Left lung (tissue), 14 donors: ENCODE measurements at places on chromosomes 16 and 17. TPM values are rescaled to one million over a fixed set of nuclear protein-coding genes. Genes with fewer than 3 reads are reported as not detected.
A peak's percentile ranks its signal among the peaks of the same experiment; 100 is the strongest.

GRCh38 chr16:46428108-46429061 lies 192.8 kb downstream of the SHCBP1 start:
- H3K27ac ChIP-seq, result no peak overlapping the region
- H3K4me3 ChIP-seq, result no peak overlapping the region
- peak; percentile 52 for DNase-seq
- H3K36me3 ChIP-seq, result no peaks in the 10 kb centered on the region
- H3K27me3 ChIP-seq, result peaks cover 3% of the 10 kb centered on the region
- no peaks in the 10 kb centered on the region for H3K4me1 ChIP-seq

DNA sequence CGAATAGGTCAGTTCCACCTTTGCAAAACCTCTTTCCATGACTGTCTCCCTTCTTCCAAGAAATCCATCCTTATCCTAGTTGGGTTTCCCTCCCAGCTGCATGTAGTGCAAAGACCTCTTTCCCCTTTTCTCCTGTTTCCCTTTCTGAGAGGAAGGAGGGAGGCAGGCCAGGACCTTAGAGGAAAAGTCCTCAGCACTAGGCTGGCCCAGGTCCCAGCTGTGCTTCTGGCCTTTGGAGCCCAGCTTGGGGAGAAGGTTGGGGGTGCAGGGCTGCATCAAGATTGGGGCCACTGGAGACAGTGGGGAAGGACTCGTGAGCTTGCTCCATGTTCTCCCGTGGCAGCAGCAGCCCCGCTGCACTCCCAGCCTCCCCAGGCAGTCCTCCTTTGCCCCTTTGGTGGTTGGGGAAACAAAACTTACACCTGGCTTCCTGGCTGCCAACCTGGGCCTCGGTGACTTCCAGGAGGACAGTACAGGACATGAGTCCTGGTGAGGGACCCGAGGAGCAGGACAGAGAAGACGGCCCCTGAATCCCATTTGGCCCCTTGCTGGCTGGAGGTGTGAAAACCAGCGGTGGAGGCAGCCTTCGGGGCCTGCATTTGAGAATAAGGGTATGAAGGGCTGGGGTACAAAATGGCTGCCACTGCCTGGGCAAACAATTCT lies 481 bp downstream of the HEXIM2 start:
- no peaks in the 10 kb centered on the region for H3K27me3 ChIP-seq
- peaks cover 51% of the 10 kb centered on the region for H3K4me1 ChIP-seq
- H3K36me3 ChIP-seq, result no peaks in the 10 kb centered on the region
- DNase-seq, result no peak
- H3K27ac ChIP-seq, result peak overlapping the region; percentile 14

- peak overlapping the region; percentile 36 for H3K4me3 ChIP-seq
- DNase-seq, result no peak
- H3K36me3 ChIP-seq, result no peaks in the 10 kb centered on the region
- H3K4me1 ChIP-seq, result no peaks in the 10 kb centered on the region
- H3K27ac ChIP-seq, result no peak overlapping the region
Measured at GRCh38 chr17:28228109-28228840, 90.7 kb upstream of the TMEM97 start.

DNA sequence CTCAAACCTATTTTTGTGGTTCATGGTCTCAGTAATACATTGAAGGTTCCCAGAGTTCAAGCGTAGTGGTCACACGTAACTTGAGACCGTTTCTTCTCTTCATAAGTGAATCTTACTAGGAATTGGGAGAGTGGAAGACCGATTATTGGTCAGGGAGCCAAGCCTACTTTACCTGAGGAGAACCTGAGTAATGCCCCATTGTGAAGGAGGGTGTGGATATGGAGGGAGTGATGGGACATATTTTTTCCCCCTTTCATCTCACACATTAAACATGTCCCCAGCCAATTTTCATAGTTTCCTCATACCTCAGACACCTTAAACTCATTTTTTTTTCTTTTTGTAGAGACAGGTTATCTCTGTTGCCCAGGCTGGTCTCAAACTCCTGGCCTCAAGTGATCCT lies 8.9 kb downstream of the GEMIN4 start:
- peaks cover 95% of the 10 kb centered on the region for H3K36me3 ChIP-seq
- no peak overlapping the region for H3K4me3 ChIP-seq
- DNase-seq, result no peak
- no peaks in the 10 kb centered on the region for H3K27me3 ChIP-seq
- no peaks in the 10 kb centered on the region for H3K4me1 ChIP-seq

- H3K36me3 ChIP-seq, result no peaks in the 10 kb centered on the region
- H3K27ac ChIP-seq, result peak overlapping the region; percentile 39
- H3K4me1 ChIP-seq, result peaks cover 7% of the 10 kb centered on the region
Measured at GRCh38 chr17:1413281-1413791, 13.3 kb upstream of the YWHAE start.

- no peak for DNase-seq
- no peaks in the 10 kb centered on the region for H3K27me3 ChIP-seq
- H3K36me3 ChIP-seq, result no peaks in the 10 kb centered on the region
- no peak overlapping the region for H3K27ac ChIP-seq
- H3K4me1 ChIP-seq, result peaks cover 3% of the 10 kb centered on the region
Measured at GRCh38 chr17:80936723-80937122, 54.9 kb upstream of the CHMP6 start.

DNA sequence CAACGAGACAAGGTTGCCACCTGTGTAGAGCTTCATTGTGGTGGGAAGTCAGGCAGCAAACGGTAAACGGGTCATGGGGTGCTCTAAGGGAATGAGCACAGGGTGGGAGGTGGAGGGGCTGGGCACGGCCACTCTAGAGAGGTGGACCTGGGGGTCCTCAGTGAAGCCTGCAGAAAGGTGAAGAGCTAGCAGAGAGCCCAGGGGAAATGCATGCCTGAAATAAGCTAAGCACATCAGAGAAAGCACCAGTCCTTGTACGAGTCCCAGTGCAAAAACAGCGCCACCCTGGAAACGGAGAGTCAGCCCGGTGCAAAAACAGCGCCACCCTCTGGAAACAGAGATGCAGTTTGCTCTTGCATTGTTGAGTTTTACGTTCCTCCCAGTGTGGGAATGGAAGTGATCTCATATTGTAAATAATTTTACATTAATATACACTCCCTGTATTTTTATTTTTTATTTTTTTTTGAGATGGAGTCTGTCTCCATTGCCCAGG lies 65.0 kb downstream of the TBC1D16 start:
- no peaks in the 10 kb centered on the region for H3K27me3 ChIP-seq
- no peaks in the 10 kb centered on the region for H3K4me1 ChIP-seq
- H3K4me3 ChIP-seq, result no peak overlapping the region
- DNase-seq, result no peak
- peaks cover 8% of the 10 kb centered on the region for H3K36me3 ChIP-seq

TMEM106A gene
- 14.4 TPM for total RNA-seq

DNA sequence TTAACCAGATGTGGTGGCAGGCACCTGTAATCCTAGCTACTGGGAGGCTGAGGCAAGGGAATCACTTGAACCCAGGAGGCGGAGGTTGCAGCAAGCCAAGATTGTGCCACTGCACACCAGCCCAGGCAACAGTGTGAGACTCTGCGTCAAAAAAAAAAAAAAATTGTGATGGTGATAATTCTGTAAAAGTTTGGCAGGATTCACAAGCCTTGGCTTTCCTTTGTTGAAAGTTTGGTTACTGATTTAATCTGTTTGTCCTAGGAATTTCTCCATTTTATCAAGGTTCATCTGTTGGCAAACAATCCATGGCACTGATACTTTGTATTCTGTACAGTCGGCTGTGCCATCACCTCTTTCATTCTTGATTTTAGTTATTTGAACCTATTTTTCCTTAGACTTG lies 15.9 kb downstream of the EIF4A3 start:
- H3K27ac ChIP-seq, result no peak overlapping the region
- H3K4me3 ChIP-seq, result no peak overlapping the region
- peaks cover 3% of the 10 kb centered on the region for H3K36me3 ChIP-seq
- no peaks in the 10 kb centered on the region for H3K4me1 ChIP-seq

SAMD14 gene
- total RNA-seq, result 10.2 TPM
